A549 (cell line): ENCODE measurements at places on chromosomes 2 and 18. TPM values are rescaled to one million over a fixed set of nuclear protein-coding genes. Genes with fewer than 3 reads are reported as not detected.

DNA sequence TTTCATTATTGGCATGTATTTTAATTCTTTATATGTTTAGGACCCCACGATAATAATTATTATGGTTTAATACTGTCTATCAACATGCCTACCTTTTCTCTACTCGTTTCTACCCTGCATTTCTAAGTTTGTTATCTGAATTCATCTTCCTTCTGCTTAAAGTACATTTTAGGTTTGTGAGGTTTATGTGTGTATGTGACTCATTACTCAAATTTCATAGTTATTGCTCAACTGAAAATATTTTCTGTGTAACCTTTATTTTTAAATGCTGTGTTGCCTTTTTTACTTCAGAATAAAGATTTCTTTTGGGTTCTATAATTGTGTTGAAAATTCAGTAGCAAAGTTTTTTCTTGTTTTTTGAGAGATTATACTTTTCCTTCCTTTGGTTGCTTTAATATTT is 933.9 kb upstream of the LRRTM1 start:
- DNase-seq, result no peak

- DNase-seq, result no peak
Observed at GRCh38 chr18:28181616-28182015, 4.7 kb upstream of the CDH2 start.

DNA sequence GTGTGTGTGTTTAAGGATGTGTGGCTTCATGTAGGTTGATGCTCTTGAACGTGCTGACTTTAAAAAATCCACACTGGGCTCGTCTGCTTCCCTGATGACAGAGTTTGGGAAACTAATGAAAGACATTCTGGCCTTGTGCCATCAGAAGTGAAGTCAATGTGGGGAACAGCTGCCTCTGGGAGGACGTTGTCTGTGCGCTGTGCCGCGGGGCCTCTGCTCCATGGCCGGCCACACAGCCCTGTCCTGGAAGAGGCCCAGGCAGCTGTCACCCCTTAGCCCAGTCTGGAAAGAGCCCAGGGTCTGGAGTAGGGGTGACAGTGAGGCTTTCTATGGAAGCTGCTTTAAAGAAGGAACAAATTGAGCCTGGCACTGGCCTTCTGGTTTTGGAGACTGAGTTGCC is 155.8 kb downstream of the SH3RF3 start:
- DNase-seq, result no peak

GRCh38 chr2:202717598-202718310 is 83.0 kb downstream of the FAM117B start:
- no peak for DNase-seq

DNA sequence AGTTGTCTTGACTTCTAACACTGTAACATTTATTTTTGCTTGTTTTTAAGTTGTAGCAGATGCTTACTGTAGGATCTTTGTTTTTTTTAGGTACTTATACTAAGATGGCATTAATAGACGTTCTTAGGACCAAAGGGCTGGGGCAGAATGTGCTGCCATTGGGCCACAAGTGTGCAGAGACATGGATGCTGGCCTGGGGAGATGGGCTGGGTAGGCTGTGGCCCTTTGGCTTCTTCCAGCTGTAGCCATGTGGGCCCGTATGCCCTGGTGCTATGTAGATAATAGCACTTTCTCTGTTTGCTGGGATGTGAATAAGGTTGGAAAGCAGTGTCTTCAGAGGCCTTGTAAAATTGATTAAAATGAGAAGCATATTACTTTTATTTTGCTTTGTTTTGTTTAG is 18.8 kb downstream of the RAB31 start:
- no peak for DNase-seq

GRCh38 chr2:109692013-109692743 is 78.0 kb downstream of the SOWAHC start:
- DNase-seq, result no peak

GRCh38 chr2:44598330-44599119 is 236.8 kb downstream of the CAMKMT start:
- DNase-seq, result no peak

- no peak for DNase-seq
Observed at GRCh38 chr2:167332358-167332757, 444.1 kb downstream of the XIRP2 start.

DNA sequence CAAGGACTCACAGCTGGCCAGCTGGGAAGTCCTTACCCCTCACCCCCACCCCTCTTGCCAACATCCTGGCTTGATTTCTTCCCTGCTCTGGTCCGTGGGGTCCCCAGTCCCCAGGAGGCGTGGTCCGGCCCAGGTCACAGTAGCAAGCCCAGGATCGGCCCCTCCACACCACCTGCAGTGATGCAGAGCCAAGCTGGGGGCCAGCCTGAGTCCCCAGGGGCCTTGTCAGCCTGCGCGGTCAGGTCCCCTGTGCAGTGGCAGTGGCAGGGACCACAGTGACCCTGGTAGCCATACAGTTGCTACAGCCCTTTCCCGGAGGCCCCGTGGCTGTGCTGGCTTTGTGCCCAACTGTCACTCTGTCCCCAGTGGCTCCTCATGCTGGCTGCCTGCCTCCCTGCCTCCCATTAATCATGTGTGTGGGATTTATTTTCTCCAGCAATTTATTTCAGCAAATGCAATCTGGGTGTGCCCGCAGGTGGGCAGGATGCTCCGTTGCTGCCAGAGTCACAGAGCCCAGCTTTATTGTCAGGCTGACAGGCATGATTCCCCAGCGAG is 8.8 kb upstream of the PRSS56 start:
- no peak for DNase-seq

DNA sequence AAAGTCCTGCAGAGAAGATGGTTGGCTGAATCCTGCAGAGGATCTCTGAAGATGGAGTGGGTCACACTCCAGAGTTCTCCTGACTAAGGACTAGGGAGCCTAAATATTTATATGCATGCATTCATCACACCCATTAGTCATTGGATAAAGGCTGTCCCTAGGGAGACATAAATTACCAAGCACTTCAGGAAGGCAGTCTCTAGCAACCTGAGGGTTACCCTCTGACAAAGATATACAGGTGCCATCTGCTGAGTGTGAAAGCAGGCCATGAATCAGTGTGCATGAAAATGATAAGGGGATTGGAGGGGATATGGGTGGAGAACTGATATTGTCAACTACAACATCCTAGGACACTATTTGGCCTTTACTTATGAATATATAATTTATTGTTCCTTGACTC is 294.8 kb upstream of the DDX18 start:
- DNase-seq, result no peak

DNA sequence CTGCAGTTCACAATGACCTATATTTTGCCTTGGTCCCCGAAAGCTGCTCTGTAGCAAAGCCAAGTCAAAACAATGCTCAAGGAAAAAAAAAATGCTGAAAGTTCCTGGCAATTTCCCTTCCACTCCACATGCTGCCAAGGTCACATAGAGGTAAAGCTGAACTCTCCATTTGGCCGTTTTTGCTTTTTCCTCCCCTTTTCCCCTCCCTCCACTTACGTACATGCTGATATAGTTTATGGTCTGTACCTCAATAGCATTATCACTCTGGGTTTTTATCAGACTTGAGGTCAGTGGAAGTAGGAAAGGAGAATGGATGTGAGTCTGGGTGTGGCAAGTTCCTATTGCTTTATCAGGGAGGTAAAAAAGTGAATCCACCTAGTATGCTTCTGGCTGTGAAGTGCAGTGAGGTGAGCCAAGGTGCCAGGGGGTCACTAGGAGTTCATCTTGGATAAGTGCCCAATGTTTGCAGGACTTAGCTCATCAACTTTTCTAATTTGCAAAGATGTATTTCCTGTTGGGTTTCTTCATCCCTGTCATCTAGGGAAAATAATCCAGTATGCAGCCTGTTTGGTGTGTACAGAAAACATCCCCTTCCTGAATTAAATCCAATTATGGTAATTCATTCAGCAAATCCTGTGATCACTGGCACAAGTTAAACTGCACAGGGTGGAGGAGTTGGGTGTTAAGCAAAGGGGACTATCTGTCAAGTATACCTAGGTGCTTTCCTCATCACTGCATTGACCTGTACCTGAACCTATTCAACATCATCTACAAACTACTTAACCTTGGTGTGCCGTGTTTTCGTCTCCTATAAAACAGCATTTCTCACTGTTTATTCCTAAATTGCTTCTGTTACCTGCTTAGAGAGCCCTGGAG is 124.3 kb upstream of the CYP26B1 start:
- DNase-seq, result no peak

DNA sequence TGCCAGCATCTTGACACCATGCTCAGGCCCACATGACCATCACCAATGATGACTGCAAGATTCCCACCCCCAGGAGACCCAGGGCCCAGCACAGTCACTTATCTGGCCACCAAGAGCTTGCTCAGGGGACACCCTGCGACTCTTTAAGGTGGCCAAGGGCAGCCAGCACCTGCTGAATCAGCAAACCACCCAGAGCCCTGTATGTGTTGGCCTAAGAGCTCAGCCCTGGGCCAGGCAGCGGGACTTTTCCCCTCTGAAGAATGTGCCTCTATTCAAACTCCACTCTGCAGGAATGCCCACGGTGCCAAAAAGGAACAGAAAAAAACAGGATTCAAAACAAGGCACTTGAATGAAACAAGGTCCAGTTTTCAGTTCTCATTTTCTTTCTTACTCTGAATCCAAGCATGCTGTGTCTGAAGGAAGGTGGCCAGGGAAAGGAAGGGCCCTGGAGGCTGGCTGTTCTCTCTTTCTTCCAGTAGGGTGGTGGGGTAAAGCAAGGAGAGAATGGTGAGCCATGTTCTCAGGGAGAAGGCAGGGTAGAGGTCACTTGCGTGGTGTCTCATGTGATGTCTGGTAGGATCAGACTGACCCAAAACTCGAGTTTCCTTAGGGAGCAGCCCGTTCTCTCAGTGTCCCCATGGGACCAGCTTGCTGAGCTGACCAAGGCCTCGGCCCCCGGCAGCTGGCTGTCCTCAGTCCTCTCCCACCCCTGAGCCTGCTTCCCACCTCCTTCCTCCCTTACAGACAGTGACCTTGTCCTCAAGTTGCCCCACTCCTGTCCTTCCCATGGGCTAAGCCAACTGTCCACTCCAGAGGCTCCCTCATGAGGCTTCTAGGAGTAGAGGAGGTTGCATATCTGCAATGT is 150.0 kb downstream of the RNF152 start:
- no peak for DNase-seq

GRCh38 chr2:183780072-183780471 is 655.8 kb downstream of the NUP35 start:
- DNase-seq, result no peak

- no peak for DNase-seq
Observed at GRCh38 chr2:164554487-164554886, 66.8 kb downstream of the GRB14 start.

DNA sequence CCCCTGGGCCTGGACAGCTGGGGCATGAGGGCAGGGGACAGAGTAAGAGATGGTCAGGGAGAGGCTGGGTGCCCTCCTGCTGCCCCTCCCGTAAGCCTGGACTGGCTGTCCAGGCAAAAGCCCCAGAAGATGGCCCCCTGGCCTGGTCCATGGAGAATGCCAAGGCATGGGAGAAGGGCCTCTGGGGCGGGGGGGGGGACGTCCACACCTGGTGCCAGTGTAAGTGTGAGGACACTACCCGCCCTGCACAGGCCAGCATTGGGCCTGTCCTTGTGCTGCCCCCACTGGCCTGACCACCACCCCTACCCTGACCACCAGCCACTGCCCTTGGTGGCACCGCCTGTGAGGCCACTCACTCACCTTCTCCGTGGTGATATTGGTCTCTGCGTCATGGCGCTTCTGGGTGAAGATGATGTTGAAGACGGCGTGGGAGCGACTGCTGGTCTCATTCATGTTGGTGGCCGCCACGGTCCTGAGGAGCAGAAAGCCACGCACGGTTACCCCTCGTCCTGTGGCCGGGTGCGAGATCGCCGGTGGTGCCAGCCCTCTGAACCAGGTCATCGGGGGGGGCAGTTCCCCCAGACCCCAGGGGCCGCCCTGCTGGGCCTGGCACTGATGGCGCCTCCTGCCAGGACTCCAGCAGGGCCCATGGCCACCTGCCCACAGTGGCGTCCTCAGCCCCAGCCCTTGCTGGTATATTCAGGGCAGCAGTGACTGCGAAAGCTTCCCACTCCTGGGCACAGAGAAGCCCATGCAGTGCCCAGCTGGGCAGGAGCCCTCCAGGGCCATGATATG is 35.2 kb downstream of the KIF1A start:
- DNase-seq, result no peak

DNA sequence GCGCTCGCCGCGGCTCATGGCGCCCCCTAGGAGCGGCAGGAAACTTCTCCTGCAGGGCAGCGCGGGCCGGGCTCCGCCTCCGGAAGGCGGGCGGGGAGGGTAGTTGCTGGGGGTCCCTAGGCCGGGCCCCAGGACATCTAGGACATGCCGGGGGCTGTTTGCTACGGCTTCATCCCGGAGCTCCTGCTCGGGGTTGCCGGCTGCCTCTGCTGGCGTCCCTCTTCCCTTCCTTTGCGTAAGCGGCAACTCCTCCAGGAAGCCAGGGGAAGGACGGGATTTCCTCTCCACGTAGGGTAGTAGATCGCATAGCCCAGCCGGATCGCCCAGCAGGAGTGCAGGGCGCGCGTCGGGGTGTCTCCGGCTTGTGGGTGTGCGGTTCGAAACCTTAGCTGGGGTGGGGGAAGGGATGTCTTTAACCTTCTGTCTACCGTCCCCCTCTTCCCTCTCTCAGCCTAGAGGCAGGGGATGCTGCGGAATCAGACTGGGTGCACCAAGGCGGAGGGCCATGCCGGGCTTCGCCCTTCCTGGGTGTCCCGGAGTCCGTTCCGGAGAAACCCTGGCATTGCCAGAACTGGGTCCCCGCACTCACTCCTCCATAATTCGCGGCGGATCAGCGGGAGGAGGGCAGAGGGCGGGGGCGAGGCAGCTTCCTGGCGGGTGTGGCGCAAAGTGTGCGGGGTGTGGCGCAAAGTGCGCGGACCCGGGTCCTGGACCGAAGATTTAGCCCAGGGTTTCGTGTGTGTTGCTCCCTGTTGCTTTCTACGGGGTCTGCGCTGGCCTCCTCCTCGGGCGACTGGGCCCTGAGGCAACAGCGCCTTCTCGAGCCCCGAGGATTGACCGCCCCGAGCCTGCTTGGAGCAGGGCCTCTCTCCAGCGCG is 12.2 kb upstream of the SKOR2 start:
- DNase-seq, result no peak

GRCh38 chr2:237221443-237221842 is 135.8 kb downstream of the COPS8 start:
- DNase-seq, result no peak

DNA sequence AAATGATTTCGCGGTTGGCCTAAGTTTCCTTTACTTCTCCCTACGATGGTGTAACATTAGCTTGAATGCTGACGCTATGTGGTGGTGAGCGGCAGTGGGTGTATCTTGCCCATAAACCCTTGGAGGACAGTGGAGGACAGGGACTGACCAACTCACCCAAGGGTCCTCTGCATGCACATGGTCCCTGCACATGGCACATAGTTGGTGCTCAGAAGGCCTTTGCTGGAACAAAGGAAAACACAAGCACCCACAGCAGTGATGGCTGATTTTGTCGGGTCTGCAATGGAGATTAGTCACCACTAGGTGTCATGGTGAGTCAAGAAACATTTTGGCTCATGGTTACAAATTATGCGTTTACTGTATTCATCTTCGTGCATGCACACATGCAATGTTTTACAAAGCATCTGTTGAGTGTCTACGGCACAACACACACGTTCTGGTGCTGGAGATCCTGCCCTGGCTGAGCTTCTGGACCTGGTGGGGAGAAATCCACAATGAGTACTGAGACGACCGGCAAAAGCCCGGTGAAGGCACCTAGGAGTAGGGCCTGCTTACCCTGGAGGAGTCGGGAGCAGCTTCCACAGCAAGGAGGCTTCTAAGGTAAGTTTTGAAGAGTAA is 44.0 kb downstream of the PDCL3 start:
- peak; percentile 56 for DNase-seq

- peak; percentile 73 for DNase-seq
Observed at GRCh38 chr18:58581265-58581664, 47.6 kb downstream of the ALPK2 start.

Gene HOXD8
- 3.5 to 3.9 TPM (median 3.8 TPM) in 3 replicates for polyA plus RNA-seq

Gene NGEF
- polyA plus RNA-seq, result 5.9 to 8.1 TPM (median 7.6 TPM) in 3 replicates

Gene SLC9A2
- polyA plus RNA-seq, result 2.5 to 3.0 TPM (median 3.0 TPM) in 3 replicates

Gene TWIST2
- polyA plus RNA-seq, result 6.0 to 8.7 TPM (median 7.1 TPM) in 3 replicates

Gene CCL20
- 0.43 to 1.1 TPM (median 0.45 TPM) in 3 replicates for polyA plus RNA-seq

Gene ANKRD30BL
- not detected in 3 replicates for polyA plus RNA-seq

Gene PLEK
- polyA plus RNA-seq, result 0.04 TPM in 1 of 3 replicates, not detected in the others

Gene GALR1
- polyA plus RNA-seq, result not detected in 3 replicates
